ENCODE measurements at places on chromosomes 2 and 18.

DNA sequence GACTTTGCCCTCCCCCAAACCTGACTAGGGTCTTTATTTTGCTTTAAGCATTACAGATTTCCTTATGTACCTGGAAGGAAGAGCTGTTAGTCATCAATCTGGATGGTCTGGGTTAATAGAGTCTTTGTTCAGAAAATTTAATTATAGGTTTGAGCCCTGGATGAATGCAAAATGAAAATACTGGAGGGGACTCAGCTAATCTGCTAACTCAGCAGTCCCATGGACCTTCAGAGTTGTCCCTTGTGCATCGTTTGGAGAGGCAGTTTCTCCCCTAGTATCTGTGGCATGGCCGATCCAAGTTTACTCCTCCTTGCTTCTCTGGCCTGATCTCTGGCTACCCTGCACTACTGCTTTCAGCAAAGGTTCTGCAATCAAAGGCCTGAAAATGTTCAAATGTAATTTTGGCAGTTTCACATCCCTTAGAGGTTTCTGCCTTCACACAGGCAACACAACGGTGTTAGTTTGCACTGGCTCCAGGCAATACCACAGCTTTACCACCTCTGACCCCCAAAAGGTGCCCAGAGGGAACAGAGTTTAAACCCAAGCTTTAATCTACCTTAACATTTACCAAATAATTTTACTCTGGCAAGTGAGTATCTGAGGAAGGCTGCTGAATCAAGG is 134.3 kb downstream of the THADA start:
- DNase-seq, result no peak

DNA sequence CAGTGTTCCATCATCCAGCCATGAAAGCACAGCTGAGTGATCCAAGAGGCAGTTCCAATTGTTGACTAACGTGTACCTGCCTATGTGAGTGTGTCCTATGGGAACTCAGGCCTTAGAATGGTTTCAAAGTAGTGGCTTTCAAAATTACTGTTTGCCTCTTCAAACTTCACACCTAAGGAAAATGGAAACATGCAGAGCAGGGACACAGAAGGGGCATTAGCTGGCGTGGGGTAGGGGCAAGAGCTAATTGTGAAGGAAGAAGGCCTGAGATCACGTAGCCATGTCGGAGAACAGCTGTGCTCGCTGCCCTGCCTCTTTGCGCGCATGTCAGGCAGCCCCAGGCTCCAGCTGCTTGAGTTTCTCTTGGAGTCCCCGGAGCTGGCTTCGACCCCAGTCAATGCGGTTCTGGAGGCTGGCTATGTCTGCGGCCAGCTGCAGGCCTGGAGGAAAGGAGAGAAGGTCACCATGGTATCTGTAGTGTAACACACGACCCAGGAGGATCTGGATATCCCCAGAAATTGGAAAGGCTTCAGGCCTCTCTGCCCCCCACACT is 3.8 kb upstream of the IMP4 start:
- DNase-seq, result no peak

GRCh38 chr18:9612215-9612830 is 2.0 kb downstream of the PPP4R1 start:
- DNase-seq, result peak; percentile 31

GRCh38 chr2:83874712-83875430 is 584.2 kb downstream of the SUCLG1 start:
- no peak for DNase-seq

GRCh38 chr2:177302552-177302951 is 38.0 kb upstream of the NFE2L2 start:
- no peak for DNase-seq

GRCh38 chr2:173137610-173138009 is 62.0 kb downstream of the MAP3K20 start:
- no peak for DNase-seq

- no peak for DNase-seq
These were observed 40.7 kb downstream of the PKP4 start for GRCh38 chr2:158497486-158497885.

- DNase-seq, result no peak
These were observed 121.5 kb upstream of the CREB1 start for GRCh38 chr2:207408086-207408794.

DNA sequence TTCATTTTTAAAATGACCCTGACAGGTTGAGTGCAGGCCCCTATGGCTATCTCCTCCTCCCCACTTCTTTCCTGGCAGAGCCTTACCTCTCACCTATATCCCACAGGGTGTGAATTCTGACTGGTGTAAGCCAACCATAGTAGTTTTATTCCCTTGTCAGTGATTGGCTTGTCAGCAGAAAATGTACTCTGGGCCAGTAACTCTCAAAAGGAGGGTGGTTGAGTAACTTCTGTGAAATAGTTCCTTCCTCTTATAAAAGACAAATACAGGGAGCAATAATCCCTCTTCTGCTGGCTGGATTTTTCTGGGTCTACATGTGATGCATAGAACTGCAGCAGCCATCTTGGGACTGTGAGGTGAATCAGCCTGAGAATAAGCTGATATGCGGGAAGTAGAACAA is 83.4 kb downstream of the RAPH1 start:
- DNase-seq, result no peak

DNA sequence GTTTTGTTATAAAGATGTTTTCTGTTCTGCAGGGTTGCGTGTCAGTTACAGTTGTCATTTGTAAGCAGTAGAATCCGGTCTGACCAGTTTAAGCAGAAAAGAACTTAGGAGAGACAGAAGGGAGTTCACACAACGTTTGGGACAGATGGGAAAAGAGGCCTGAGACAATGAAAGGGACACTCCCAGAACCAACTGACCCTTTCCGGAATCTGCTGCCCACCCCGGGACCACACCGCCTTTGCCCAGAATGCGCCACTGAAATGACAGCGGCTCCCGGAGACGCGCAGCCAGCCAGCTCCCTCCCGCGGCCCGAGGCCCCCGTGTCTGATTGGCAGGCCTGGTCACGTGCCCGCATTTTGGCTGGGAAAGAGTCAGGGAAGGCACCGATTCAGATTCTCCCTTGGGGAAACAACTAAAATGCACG is 244.6 kb downstream of the BCL2 start:
- peak; percentile 58 for DNase-seq

GRCh38 chr2:46050489-46050888 is 246.7 kb upstream of the EPAS1 start:
- no peak for DNase-seq

DNA sequence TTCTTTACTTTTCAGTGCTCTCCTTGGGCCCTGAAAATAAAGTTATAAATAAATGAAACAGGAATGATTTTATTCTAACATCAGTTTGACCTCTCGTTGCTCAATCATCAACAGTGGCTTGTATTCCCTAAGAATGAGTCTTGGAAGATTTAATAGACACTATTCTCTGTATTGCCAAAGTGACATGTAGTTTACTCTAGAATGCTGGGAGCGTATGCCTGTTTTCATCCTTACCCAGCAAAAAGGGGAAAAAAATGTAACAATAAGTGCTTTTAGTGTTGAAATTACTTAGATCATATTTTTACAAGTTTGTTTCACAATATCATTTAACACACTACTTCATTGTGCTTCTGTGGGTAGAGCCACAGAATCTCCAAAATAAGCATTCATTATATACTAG is 240.6 kb upstream of the CWC22 start:
- no peak for DNase-seq

DNA sequence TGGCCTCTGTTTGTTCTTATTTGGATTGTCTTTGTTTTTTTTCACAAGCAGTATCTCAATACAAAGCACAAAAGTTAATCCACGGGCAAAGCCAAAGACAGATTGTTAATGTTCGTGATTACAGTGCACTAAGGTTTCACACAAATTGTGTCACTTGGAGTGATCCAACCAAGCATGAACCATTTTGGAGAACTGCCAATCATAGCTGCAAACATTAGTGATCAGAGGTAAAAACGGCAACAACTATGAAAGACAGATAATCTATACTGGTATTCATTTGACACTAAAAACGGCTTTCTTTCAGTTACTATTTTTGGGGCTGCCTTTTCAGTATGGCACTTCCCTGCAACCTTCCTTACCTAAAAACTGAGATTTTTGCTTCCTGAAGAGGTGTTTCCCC is 213.1 kb upstream of the GULP1 start:
- no peak for DNase-seq

DNA sequence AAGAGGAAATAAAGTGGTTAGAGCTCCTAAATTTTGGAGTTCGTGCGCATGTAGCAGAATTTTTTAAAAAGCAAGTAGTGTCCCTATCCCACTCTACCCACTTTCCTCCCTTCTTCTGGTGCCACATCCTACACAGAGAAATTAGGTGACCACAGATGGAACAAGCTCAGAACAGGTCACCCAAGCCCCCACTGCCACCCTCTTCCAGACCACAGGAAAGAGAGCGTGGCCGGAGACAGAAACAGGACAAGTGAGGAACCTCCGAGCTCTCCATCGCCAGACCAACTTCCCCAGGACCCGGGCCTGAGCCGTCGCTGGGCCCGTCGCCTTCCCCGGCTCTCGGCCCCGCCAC is 433 bp downstream of the NPC1 start:
- no peak for DNase-seq

DNA sequence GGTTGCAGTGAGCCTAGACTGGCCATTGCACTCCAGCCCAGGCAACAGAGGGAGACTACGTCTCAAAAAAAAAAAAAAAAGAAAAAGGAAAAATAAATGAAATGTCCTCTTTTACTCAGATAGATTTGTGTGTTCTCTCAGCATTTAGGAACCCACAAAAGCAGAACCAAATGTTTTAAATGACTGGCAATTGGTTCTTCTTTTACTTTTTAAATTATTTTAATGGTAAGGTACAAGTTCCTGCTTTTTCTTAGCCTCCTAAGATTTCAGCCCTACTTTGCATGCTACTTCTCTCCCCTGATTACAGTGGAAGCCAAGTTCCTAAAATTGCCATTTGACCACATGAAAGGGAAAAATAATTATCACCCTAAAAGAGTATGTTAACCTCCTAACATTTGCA is 23.5 kb downstream of the SRSF7 start:
- no peak for DNase-seq

DNA sequence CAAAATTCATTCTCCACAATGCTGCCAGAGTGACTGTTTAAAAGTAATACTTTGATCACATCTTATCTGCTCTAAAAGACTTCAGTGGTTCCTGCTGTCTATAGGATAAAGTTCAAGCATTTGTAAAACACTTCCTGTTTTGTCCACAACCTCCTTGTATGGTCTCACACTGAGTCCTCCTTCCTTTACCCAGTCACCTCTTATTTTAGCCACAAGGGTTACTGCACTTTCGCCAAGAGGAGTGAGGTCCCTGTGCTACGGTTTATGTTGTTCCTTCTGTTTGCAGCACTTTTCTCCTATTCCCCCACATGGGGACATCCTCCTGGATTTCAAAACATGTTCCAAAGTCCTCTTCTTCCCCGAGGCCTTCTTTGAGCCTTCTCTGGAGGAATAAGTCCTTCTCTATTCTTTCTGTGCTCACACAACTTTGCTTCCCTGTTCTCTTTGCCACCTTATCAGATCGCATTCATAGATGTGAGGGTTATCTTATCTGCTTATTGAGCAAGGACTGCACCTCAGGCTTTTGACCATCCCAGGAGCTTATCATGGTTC is 112.2 kb upstream of the NABP1 start:
- DNase-seq, result no peak

DNA sequence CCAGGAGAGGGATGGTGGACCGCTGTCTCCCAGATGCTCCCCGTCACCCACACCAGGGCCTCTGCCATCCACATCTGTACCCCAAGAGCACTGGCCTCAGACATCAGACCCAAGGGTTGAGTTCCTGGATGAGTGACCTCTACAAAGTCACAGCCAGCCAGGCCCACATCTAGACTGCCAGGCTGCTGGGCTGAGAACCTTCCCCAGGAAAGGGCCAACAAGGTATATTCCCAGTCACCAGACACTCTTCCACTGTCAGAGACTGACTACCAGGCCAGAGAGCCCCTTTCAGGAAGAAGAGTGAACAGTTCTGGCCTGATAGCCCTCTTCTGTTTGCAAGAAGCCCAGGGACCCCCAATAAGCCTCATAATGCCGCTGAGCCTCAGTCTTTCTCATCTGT is 44.3 kb downstream of the C1QL2 start:
- DNase-seq, result no peak

DNA sequence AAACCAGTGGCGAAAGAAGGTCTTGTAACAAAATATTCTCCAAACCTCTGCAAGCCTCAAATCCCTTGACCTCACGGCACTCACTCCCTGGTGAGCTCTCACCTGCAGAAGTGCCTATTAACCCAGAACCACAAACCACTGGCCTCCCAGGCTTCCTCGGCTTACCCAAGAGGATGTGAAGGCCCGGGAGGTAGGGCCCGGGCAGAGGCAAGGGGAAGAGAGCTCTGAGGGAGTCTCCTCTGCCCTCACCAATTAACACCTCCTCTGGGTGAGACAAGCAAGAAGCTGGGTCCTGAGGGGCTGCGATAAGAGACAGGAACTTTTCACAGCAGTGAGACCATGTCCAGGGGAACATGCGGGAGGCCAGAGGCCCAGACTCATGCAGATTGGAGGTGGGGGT is 53.7 kb downstream of the EMX1 start:
- no peak for DNase-seq

GRCh38 chr2:46332686-46333281 is 35.6 kb downstream of the EPAS1 start:
- no peak for DNase-seq

GRCh38 chr2:100106460-100106859 is 35.9 kb downstream of the AFF3 start:
- no peak for DNase-seq

GRCh38 chr2:32058130-32058529 is 5.2 kb upstream of the SPAST start:
- no peak for DNase-seq

- DNase-seq, result no peak
These were observed 5.6 kb upstream of the SERPINB11 start for GRCh38 chr18:63697097-63697660.

DNA sequence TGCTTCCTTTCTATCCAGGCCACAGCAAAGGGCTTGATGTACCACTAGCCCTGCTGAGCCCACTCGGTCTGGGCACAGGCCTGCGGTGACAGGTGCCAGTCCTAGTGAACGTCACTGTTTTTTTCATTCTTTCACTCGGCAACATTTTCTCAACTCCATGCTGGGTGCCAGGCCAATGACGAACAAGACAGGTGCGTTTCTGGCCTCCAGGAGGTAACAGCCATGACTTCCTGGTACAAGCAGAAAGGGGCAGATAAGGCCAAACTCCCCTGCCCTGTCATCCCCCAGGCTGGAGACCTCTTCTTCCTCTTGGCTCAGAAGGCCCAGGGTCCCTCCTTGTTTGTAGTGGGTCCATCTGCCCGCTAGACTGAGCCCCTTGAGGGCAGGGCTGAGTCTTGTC is 55.7 kb upstream of the OTOF start:
- DNase-seq, result no peak
